Effector memory CD4-positive, alpha-beta T cell (primary cell): ENCODE measurements at places on chromosomes 5 and 9.

- no peak for DNase-seq
Measured at GRCh38 chr5:169941542-169941941, 38.8 kb downstream of the INSYN2B start.

DNA sequence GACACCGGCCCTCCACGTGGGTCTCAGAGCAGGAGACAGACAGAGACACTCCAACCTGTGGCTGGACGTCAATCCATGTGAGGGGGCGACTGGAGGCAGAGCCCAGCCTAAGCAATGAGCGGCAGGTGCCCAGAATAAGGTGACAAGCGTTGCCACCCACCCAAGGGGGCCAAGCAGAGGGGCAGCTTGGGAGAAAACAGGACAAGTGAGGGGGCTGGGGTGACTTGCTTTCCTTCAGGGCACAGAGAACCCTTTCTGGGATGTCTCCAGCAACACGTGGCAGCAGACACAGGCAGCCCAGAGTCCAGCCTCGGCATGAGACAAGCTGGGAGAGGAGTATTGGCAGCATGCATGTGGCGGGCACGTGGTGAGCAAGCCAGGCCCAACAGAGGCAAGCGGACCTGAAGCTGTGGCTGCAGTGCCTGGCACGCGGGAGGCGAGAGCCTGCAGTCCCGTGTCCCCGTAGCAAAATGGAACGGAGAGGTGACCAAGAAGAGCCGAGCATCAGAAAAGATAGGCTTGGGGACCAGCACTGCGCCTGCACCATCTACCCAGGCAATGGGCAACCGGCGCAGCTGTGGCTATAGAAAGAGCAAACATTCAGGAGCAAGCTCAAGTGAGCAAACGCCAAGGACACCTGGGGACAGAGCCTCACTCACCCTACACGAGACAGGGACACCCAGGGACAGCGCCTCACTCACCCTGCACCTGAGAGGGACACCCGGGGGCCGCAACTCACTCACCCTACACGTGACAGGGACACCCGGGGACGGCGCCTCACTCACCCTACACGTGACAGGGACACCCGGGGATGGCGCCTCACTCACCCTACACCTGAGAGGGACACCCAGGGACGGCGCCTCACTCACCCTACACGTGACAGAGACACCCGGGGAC is 6.2 kb downstream of the TERT start:
- no peak for DNase-seq

DNA sequence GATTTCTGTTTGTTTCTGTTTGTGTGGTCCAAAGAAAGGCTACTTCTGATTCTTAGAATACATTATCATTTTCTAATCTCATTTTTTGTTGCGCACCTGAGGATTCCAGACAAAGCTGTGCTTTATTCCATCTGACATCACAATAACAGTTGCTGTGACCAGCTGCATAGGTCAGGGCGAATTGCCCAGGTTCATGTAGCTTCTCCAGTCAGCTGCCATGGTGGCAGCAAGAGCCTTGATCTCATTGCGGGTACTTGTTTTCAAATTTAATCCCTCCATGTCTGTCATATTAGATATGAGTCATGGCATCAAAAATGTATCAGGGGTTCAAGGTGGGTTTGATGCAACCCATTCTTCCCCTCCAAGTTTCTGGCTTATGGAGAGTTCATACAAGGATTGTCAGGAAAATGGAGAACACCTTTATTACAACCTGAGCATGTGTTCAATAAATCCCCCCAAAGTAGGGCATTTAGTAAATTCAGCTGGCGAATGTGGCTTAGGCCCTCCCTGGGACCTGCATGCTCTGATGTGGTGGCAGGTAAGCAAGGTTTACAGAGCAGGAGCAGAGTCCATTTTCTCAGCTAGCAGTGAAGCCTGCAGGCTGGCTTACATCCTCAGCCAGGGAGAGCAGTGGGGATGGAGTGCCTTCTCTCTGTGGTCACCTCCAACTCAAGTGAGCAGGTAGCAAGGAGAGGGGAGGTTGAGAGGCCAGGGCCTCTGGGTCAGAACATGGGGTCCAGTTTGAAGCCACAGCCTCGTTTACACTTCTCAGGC is 13.9 kb downstream of the CAVIN4 start:
- no peak for DNase-seq

GRCh38 chr9:8764051-8764450 is 964.5 kb upstream of the DMAC1 start:
- DNase-seq: no peak

GRCh38 chr5:115423051-115423450 is 121.5 kb downstream of the FEM1C start:
- DNase-seq: no peak
